ENCODE measurements at places on chromosomes 16 and 17.
A peak's percentile ranks its signal among the peaks of the same experiment; 100 is the strongest.

DNA sequence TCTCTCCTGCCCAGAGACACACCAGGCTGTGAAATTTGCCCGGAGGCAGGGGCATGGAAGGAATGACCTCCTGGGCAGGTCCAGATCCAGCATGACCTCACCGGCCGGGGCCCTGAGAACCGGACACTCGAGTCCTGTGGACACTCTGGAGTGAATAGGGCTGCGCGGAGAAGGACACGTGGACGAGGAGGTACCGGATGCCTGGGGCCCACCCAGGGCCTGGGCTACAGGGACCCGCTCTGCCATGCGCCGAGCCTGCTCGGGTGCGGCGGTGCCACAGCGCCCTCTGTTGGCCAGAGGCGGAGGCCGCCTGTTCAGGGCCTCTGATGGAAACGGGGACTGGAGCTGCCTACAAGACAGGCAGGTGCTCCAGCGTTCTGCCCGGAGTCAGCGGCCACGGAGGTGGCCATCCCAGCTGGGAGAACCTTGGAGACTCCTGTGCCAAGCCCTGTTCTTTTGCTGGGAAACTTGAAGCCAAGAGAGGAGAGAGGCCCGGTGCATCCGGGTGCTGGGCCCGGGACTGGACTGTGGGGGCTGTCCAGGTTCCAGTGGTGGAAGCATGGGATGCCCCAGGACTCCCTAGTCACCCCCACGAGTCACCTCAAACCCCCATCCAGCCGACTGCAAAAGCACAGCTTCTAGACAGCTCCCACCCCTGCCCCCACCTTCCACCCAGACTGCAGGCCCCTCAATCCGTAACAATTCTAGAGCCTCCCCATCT is 19.3 kb upstream of the NXPH3 start:
- DNase-seq = peak; percentile 76

GRCh38 chr17:63445954-63446752 is at the start of gene CYB561:
Gene CYB561 (minus strand): TSS chr17:63446306. CDS start chr17:63437547, 8,759 bp downstream.
- DNase-seq = peak; percentile 56

DNA sequence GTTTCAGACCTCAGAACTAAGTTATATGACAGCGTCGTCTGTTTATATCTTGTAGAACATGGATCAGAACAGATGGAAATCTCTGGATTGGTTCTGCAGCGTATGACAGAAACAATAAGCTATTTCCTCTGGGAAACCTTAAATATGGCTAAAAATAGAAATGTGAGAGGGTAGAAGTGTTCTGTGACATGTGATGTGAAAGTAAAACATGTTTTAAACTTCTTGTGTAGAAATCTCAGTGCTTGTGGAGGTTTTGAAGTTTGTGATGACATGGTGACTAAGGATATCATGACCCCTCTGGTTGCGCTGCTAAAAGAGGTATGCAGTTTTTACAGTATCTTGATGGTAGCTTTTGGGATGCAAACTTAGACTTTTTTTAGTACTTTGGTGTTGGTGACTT is 2.8 kb downstream of the HEATR3 start:
- no peak for DNase-seq

DNA sequence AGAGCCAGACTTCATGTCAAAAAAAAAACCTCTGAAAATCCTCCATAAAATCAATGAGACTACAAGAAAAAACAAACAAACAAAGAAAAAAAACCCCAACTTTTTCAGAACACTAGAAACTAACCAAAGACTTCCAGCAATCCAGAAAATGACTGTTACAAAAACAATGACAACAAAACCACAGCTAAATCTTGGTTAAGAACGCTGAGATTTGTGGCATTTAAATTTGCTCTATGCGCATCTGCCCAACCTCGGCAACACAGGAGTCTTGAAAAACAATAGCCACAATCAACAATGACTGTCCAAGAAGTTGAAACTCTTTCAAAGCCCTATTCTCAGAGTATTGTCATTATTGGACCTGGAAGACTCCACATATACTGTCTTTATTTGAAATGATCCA is 402.4 kb downstream of the ZFHX3 start:
- no peak for DNase-seq

- DNase-seq = no peak
These were observed 4.9 kb downstream of the KRT27 start for GRCh38 chr17:40777459-40777858.

DNA sequence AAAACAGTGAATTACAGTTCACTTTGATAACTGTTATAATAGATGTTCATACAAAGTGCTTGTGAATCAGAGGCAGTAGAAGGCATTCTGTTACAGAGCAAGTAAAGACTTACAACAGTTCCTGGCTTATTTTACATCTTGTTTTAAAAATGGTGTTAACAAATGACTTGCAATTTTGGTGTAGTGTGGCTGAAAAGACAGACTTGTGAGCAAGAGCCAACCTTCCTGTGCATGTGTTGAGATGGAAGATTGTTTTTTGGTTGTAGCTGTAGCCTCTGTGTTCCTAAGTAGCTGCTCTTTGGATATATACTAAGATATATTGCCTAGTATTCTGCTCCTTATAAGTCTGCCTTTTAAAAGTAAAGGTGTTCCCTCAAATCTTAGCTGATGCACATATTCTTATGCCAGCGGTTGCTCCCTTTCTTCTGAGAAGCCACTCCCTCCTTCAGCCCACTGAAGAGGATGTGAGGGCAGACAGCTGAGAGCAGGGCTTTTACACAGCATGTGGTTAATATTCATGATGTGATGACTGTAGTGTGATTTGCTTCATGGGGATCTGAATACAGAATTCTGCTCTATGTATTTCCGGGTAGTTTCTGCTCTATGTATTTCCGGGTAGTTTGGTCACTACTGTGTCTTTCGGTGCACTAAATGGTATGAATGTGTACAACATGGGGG is 182.3 kb downstream of the PHKB start:
- DNase-seq = no peak

DNA sequence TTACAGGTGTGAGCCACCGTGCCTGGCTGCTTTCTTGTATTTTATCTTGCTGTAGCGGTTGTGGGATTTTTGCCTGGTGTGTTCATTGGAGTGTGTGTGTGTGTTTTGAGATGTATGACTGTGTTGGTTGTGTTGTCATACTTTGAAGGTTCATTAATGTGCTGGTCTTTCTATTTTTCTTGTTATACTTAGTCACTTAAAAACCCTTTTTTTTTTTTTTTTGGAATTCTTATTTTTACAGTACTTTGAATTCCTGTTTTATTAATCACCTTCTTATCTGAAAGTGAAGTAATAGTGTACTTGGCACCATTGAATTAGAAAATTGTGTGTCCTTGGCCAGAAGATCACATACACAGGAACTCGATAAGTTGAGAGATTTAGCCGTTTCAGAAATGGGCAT is 30.2 kb downstream of the TENT4B start:
- no peak for DNase-seq
